ENCODE measurements at places on chromosomes 3 and 15.

DNA sequence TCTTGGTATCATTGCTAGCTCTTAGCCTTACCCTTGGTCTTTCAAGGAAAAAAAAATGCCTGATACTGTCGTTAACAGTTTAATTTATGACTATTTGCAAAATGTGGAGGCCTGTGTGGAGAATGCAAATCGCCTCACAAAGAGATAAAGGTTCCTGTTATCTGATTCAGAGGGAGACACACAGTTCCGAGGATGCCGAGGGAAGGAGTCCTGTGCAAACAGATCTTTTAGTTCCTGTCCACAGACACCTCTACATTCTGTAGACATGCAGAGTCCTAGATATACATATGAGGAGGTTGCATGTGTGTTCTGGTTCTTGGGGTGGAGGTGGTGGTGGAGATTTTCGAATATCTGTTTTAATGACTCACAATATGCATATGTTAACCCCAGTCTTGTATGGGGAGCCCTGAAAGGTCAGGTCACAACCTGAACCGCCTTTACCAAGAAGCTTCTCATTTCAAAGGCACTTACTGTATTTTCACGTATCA is 5.7 kb downstream of the NR2F2 start:
- DNase-seq: no peak

DNA sequence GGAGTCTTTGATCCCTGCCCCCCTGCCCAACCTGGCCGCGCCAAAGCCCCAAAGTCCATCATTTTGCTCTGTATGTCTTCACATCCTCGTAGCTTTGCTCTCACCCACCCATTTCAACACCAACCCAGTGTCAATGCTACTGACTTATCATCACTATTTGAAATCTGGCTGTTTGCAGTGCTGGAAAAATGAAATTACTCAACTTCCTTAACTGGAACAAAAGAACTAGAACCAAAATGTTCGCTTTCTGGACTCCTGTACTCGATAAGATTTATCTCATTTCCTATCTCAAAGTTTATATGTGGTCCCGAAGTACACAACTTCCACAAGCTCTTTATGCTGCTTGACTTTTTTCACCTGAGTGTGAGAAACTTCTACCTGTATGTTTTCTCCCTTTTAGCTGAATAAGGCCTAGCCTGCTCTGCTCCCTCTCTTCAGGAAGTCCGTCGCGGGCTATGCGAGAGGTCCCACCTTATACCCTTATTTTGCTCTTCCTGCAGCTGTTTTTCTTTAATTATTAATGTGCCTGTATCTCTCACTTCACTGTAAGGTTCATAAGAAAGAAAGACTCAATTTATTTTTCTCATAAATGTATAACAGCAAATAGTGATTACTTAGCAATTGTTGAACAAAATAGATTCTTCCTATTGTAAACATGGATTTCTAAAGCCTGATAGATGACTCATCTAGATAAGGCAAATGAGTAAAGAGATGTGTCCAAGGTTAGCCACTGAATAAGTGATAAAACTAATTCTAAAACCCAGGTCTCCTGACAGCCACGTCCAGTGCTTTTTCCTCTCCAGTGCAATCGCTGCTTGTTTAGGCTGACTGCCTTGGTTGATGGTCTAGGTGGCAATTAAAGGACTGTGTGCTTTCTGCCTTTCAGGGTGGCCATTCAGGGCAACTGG is 464.1 kb upstream of the TPRG1 start:
- no peak for DNase-seq

DNA sequence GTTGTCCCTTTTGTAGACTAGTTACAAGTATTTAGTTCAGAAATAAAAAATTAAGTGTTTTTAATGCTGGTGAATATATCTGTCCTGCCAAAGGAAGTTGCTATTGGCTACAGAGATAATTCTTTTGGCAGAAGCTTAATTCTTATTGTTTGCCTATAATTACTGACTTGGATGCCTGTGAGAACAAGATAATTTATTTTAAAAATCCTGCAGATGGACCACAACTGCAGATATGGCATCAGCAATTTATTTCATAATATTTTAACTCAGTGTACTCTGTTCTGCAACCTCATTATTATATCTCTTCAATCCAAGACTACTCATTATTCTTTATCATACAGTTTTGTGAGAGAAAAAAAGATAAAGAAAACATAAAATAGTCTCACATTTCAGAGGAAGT is 789.8 kb downstream of the NAALADL2 start:
- no peak for DNase-seq

DNA sequence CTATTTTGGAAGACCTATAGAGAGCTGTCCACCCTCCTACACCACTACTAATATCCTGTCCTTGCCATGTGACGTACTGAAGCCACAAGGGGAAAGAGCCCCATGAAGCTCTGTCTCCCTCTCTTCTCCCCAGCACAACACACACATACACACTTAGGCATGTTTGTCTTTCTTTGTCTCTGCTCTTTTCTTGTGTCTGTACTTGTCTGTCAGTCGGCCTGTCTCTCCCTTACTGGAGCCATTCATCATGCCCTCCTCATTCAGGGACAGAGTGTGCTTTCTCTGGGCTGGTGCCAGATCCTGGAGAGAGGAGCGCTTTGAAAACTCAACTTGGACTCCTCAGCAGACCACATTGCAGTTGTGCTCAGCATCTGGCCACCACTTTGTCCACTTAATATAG is 47.6 kb downstream of the PSMD6 start:
- DNase-seq: no peak

- no peak for DNase-seq
Measured at GRCh38 chr15:76155731-76156130, 95.9 kb downstream of the TMEM266 start.

- DNase-seq: no peak
Measured at GRCh38 chr15:47401427-47401826, 315.9 kb upstream of the SEMA6D start.

DNA sequence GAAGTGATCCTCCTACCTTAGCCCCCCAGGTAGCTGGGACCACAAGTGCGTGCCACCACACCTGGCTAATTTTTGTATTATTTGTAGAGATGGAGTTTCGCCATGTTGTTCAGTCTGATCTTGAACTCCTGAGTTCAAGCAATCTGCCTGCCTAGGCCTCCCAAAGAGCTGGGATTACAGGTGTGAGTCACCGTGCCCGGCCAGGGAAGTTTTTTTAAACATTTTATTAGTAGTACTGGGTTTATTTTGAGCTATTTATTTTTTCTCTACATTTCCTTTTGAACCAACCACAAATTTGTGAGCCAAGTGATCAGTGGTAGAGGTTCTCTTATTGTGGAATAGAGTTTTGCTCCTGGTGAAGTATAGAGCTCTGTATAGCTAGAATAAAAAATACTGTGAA is 33.7 kb downstream of the ARMC8 start:
- no peak for DNase-seq

DNA sequence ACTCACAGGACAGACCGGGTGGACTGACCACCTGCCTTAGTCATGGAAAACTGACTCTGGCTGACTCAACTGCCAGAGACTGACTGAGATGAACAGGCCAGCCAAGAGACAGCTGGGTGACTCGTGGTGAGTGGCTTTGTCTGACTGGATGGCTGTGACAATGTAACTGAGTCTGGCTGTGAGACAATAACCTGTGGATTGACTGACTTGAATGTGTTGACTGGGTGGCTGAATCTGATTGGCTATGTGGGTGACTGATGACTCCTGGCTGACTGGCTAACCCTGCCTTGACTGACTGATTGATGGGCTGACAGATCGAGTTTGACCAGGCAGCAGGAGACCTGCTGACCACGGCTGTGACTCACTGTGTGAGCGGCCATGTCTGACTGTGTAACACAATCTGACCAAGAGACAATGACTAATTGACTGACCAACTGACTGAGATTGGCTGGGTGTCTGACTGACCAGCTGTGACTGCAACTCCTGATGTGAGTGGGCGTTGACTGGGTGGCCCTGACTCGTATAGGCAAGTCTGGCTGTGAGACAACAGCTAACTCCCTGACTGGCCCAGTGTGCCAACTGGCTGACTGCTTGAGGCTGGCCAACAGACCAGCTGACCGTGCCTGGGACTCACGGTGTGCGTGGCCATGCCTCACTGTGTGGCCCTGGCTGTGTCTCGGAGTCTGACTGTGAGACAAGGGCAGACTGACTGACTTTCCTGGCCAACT is 509.1 kb downstream of the SHQ1 start:
- DNase-seq: no peak

DNA sequence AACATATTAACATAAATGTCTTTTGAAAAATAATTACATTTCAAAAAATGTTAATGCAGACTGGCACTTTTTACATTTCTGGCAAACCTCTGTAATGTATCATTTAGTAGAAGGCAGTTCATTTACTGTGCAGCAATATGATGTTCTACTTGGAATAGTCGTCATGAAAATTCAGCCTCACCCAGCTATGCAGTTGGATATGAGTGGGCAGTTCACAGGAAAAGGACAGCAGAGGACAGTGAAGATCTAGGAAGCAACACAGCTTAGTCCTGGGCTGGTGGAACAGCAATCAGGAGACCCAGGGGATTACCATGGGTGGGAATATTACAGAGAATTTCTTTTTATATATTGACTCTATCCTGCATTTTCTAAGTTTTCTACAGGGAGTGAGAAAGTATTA is 63.6 kb downstream of the ANO10 start:
- no peak for DNase-seq

- DNase-seq: no peak
Measured at GRCh38 chr3:46096781-46097180, 69.5 kb upstream of the XCR1 start.

- DNase-seq: no peak
Measured at GRCh38 chr3:38536671-38537070, 40.5 kb downstream of the EXOG start.

DNA sequence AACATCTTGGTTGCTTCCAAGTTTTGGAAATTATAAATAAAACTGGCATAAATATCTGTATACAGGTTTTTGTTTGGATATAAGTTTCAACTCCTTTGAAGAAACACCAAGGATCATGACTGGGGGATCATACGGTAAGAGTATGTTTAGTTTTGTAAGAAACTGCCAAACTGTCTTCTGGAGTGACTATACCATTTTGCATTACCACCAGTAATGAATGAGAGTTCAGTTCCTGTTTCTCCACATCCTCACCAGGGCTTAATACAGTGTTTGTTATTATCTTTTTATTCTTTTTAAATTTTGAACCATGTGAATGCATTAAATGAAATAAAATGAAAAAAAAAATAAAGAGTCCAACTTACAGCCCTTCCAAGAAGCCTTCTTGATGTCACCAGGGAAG is 3.7 kb upstream of the ANKUB1 start:
- DNase-seq: no peak

GRCh38 chr15:88645171-88646087 is 6.6 kb downstream of the ISG20 start:
- no peak for DNase-seq

DNA sequence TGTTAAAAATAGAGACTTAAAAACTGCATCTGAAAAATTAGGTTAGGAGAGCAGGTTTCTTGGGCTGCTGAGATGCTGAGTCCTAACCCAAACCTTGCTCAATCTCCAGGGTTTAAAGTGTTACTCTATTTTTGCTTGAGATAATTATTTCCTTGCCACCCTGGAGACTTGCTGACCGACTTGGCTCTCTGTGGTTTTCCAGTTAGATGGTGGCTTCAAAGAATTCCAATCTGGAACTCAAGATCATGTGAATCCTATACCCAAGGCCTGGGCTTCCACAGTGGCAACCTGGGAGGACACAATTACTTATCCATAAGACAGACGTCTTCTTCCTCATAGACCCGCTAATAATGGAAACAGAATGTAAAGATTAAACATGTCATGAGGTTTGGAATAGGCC is 47.7 kb downstream of the SUMF1 start:
- no peak for DNase-seq

DNA sequence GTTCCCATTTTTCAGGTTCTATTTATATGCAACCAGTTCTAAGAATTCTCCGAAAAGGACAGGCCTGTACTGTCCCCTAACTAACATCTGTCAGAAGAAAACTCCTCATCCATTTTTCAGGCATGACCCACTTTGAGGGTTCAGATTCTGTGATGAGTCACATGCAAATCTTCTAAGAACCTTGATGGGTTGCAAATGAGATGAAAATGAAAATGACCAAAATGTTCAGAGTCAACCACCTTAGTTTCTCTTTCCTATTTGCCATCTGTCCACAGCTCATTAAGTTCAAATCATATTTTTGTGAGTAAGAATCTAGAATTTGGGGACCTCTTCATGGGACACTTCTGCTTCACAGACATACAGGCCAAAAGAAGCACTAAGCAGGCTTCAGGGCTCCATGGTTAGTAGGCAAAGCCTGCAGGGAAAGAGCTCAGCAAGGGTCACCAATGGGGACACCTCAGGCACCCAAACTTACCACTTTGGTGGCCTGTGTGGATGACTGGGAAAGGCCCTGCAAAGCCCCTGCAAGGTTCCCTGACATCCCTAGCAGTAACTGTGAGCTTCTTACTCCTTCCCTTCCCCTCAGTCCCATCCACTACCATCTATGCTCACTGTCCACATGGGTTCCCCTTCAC is 122.0 kb downstream of the WDR76 start:
- no peak for DNase-seq

- DNase-seq: no peak
Measured at GRCh38 chr3:186385856-186386602, 24.0 kb upstream of the DGKG start.

GRCh38 chr3:45611628-45612081 is 17.1 kb downstream of the LIMD1 start:
- no peak for DNase-seq

GRCh38 chr3:72212396-72212795 is 427.4 kb upstream of the PROK2 start:
- no peak for DNase-seq

GRCh38 chr3:126956361-126956760 is 26.6 kb upstream of the PLXNA1 start:
- no peak for DNase-seq

DNA sequence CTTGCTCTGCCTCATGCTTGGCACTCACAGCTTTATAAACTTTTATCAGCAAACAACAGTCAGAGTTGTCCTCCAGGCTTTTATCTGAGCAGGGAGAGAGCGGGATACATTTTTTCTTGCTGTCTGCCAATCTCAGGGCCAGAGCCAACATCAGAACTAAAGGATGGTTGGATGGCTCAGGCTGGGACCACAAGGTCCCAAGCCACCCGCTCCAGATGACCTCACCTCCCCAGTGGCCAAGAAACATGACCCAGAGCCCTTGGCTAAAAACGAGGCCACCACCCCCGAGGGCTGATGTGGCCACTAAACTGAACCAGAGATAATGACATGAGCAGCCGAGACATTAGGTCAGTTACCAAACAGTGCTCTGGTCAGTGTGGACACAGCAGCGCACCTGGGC is 18.8 kb upstream of the SPATA12 start:
- DNase-seq: no peak
